CD4-positive, alpha-beta T cell treated with Interleukin-6 at 100 ng/mL for 8 hours (primary cell): ENCODE measurements at places on chromosomes 2 and 18.

DNA sequence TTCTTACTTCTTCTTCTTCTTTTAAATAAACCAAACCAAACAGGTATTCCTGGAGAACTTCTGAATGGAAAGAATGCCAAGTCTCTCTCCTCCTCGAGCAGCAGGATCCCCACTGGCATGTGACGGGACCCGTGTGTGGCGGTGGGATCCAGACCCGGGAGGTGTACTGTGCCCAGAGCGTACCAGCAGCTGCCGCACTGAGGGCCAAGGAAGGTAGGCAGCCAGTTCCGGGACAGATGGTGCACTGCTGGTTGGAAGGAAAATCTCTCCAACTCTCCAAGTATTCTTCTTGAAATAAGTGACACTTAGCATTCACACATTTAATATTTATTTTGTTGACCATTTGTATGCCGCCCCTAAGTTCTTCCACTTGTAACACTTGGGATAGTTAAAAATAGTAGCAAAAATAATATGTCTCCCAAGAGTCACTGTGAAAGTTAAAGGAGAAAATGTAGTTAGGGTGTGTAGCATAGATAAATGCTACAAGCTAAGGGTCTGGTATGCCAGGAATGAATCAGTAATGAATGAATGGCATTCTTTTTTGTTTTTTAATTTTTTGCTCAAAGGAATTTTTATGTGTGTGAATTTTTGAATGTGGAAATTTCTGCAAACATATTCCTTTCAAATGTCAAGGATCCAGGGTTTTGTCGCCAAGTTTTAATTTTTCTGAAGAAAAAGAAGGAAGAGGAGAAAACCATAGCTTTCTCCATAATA lies 349.9 kb downstream of the THSD7B start:
- DNase-seq: no peak

DNA sequence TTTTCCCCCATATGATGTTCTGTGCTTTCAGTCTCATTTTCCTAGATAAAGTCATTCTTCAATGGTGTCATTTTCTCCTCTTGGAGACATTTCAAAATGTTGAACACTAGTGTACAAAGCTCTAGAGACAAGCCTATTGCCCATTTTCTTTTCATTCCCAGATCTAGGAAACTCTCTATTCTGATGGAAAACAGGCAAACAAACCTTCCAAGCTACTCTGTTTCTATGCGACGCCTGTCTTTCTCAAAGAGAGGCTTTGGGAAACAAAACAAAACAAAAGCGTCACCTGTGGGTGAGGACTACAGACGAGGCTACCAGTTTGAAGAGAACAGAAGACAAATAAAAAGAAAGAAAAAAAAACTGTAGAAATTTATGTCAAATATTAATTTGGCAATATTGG lies 311.0 kb downstream of the CBLN2 start:
- DNase-seq: no peak

DNA sequence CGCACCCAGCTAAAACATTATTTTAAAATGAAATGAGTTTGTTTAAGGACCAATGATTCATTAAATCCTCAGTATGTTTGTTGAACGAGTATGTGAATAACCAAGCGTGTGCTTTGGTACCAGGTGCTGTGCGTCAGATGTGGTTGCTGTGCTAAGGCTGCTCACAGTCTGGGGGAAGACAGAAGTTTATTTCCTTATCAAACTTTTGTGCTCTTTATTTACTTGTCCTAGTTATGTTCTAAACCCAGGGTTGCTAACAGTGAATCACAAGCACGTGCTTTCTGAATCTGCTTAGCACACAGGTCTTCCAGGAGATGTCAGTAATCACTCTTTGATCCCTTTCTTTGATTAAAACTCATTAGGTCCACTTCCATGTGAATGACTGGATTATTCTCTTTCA lies 37.0 kb downstream of the RAPGEF4 start:
- no peak for DNase-seq

DNA sequence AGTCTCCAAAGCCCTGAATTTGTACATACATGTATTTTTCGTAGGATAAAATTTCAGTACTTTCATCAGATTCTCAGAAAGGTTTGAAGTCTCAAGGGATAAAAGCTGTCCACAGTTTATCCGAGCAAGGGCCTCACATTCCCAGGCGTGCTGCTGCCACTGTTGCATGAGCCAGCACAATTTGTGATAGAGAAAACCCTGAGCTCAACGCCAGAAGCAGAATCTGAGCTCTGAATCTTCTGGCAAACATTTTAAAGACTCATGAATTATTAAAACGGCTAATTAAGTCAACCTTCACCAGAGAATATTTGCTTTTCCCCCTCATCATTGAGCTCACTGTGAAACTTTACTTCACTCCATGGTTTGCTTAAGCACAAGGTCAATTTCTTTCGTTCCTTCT lies 38.5 kb upstream of the STPG4 start:
- DNase-seq: no peak

GRCh38 chr18:42183746-42184145 lies 228.7 kb downstream of the PIK3C3 start:
- no peak for DNase-seq

- DNase-seq: no peak
Observed at GRCh38 chr2:206984206-206984605, 44.9 kb downstream of the CPO start.

DNA sequence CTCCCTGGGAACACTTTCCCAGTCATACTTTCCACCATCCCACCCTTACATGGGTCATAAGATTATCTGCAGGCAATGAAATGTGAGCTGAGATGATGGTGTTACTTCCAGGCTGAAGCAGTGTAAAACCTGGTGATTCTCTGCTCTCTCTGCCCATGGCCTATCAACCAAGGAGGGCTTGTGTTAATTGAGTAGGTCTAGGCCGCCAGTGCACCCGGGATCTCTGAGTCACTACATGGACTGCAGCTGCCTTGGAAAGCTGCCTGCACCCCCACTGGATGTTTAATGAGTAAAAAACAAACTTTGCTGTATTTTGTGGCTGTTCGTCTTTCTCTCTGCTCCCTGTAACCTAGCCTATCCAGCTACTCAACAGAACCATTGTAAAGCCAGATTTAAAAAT lies 451.7 kb upstream of the SMIM21 start:
- no peak for DNase-seq

GRCh38 chr18:74825460-74825859 lies 227.8 kb downstream of the ZNF407 start:
- DNase-seq: no peak

- no peak for DNase-seq
Observed at GRCh38 chr2:239716536-239717318, 308.4 kb downstream of the NDUFA10 start.

DNA sequence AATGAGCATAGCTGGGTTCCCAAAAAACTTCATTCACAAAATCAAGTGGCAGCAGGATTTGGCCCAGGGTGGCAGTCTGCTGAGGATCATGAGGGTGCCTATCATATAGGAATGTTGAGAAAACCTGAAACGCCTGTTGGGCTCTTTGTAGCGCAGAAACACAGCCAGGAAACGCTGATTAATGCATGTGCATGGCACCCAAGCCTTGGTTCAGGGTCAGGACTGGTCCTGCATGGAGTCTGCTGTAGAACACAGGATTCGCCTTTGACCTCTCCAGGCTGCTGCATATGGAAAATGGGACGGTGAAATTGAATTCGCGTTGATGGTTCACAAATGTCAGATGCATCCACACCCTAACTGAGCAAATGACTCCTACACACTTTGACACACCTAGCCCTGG lies 227.9 kb upstream of the COPS8 start:
- DNase-seq: no peak

DNA sequence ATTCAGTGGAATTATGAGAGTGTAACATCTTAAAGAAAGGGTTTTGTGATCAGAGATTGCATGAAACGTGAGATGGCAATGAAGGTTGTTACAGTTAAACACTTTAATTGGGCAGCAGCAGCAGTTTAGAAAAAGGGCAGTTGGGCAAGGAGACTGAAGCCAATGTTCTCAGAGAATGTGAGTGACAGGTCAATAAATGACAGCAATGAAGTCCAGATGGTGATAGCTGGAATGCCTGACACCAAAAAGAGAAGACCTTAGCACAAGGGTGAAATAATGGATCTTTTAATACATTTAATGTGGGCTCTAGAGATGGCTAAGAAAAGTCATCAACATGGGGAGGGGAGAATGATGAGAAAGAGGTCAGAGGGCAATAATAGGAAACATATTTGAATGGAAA lies 89.4 kb upstream of the CDH7 start:
- no peak for DNase-seq

DNA sequence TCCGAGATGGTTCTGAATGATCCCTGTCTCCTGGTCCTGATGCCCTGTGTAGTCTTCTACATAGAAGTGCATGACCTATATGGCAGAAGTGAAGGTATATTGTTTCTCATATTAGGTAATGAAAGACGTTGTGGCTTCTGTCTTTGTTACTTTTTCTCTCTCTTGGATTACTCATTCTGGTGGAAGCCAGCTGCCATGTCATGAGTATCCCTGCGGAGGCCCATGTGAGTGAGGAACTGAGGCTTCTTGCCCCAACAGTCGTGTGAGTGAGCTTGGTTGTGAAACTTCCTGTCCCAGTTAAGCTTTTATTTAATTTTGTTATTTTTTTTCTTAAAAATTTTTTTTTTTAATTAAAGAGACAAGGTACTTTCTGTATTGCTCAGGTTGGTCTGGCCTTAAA lies 134.7 kb downstream of the UBR3 start:
- no peak for DNase-seq

DNA sequence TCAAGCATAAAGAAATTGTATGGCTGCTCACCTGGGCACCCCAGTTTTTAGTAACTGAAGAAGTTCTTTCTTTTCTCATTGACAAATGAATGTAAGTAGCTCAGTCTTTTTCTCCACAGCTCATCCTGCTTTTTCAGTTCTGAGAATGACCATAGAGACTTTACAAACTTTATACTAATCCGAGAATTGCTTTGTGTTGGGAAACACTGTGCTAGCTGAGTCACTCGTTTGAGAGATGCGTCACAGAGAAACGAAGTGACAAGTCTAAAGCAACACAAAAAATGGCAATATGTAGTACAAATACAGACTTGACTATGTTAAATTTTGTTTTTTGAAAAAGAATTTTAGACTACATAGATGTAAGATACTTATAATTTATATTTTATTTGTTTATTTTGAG lies 9.0 kb downstream of the LRRTM4 start:
- no peak for DNase-seq

GRCh38 chr2:118729760-118730159 lies 117.7 kb downstream of the EN1 start:
- DNase-seq: no peak

GRCh38 chr18:59909289-59910036 lies 9.7 kb downstream of the PMAIP1 start:
- DNase-seq: no peak

DNA sequence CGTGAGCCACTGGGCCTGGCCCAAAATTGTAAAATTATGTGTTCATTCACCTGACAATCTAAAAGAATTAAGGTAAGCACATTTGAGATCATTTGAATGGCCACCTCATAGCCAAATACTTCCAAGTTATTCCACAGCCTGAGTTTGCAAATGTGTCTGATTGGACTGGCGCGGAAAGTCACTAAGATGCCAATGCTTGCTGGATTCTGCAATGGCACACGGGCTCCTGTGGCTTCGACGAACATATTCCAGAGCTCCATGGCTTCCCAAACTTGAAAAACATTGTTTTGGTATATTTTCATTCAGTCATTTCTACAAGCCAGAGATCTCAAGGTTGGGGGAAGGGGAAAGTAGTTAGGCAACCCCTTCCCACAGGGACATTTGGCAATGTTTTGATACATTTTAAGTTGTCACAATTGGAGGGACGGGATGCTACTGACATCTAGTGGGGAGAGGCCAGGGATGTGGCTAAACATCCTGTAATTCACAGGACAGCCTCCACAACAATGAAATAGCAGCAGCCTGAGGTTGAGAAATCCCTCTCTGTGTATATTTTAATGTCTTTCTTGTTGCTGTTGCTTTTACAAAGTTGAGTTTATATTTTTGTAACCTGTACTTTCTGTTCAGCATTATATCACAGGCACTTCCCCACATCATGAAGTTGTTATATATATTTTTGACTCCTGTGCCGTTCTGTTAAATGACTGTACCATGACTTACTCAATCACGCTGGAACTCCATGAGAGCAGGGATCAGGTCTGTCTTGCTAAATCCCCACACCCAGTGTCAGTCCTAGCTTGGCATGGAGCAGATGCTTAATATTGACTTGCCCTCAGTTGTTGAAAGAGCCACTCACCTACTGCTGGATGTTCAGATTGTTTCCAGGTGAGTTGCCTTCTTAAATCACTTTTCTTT lies 56.9 kb downstream of the COL4A4 start:
- DNase-seq: peak; percentile 8

DNA sequence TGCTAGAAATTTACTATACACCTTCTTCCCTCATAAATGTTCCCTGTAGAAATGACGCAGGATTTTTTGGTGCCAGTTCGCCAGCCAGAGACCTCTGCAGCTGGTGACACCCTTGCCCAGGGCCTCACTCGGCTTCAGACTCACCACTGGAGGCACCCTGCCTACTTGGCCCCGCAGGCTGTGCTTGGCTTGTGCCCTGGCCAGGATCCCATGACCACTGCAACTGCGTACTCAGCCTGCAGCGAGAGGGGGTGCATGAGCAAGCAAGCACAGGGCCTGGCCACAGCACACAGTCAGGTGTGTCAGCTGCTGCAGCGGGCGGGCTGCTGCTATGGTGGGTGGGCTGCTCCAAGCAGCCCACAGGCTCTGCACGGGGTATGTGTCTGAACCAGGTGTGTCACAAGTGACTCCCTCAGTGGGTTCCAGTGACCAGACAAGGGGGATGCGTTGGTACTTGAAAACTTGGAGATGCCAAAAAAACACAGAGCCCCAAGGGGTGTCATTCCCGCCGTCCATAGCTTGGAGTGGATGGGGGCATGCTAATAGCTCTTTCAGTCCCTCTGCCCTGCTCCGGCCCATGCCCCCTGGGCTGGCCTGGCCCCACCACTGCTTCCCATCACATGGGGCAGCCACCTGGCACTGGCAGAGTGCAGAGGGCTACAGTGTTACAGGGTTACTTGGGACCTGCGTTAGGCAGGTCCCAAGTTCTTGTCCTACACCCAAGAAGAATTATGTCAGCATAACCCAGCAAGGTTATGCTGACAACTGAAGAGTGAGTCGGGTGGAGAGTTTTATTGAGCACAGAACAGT lies 46.6 kb upstream of the TANC1 start:
- no peak for DNase-seq

GRCh38 chr2:109613081-109613921 lies 465 bp downstream of the SEPTIN10 start:
- DNase-seq: no peak

- DNase-seq: no peak
Observed at GRCh38 chr2:124320051-124320688, 295.1 kb downstream of the CNTNAP5 start.

DNA sequence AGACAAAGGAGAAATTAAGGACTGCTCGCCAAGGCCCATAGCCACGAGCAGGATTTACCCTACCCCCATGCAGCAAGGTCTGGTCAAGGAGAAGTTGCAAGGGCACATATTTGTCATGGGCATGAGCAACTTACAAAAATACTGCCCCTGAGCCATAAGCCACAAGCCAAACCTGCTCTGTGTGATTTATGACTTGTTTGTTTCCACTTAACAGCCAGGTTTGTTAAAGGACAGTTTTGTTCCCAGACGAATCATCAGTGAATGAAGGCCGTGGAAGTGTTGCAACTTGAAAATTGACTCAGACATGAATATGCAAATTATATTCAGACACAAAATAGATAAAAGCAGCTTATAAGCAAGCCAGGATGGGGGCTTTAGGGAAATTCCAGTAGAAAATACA lies 31.3 kb upstream of the EVA1A start:
- DNase-seq: no peak

GRCh38 chr2:40450066-40450795 lies 1.7 kb downstream of the SLC8A1 start:
- no peak for DNase-seq
